ENCODE measurements at places on chromosomes 7 and 10.

DNA sequence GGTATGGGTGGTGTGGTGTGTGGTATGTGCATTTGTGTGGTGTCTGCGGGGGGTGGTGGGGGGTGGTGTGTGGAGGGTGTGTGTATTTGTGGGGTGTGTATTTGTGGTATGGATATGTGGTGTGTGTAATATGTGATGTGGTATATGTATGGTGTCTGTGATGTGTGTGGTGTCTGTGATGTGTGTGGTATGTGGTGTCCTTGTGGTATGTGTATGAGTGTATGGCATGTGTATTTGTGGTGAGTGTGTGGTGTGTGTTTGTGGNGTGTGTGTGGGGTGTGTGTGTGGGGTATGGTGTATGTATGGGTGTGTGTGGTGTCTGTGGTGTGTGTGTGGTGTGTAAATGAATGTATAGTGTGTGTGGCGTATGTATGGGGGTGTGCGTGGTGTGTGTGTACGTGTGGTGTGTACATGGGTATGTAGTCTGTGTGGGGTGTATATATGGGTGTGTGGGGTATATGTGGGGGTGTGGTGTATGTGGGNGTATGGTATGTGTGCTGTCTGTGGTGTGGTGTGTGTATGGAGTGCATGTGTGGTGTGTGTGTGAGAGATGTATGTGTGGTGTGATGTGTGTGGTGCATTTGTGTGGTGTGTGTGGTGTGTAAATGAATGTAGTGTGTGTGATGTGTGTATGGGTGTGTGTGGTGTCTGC, 27.1 kb upstream of the CHST15 start:
- DNase-seq: no peak

GRCh38 chr10:104128214-104128613, 6.2 kb downstream of the SFR1 start:
- no peak for DNase-seq

GRCh38 chr7:73988197-73988596, 39.8 kb upstream of the ELN start:
- DNase-seq: no peak

- no peak for DNase-seq
Observed at GRCh38 chr7:131370523-131370968, 42.9 kb downstream of the MKLN1 start.

DNA sequence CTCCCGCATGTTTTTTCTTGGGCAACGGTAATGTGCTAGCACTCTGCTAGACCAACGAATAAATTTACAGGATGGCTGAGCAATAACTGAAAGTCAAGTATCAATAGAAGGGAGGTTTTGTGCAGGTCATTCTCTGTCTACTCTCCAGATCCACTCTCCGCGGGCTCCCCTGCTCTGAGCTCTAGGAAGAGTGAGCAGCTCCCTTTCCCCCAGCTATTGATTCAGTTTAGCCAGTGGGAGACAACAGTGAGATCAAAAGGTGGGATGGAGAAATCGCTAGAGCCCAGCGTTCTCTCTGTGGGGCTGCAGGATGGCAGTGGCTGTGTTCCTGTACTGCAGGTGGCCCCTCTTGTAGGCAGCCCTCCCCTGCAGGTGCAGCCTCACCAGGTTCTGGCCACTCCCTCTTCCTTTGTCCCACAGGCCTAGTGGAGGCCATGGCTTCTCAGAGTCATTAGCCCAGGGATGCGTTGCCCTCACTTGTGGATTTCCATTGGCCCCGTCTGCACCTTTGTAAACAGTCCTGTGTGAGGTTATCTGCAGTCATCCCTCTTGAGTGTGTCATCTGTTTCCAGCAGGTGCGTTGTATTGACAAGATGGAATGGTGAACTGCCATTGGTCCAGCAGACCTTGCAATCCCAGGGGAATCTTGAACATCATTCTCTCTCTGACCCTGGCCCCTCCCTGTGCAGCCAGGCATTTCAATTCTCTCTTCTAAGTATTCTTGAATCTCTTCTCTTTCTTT, 11.1 kb downstream of the MSRB2 start:
- DNase-seq: no peak

Data from activated CD4-positive, CD25-positive, alpha-beta regulatory T cell treated with anti-CD3 and anti-CD28 coated beads, Interleukin-2, amount 50 U/mL, for 16 hours (primary cell).